ENCODE measurements at places on chromosomes 11 and 22.

- DNase-seq: peak; percentile 52
Observed at GRCh38 chr22:31313366-31314147, 21.3 kb upstream of the PIK3IP1 start.

DNA sequence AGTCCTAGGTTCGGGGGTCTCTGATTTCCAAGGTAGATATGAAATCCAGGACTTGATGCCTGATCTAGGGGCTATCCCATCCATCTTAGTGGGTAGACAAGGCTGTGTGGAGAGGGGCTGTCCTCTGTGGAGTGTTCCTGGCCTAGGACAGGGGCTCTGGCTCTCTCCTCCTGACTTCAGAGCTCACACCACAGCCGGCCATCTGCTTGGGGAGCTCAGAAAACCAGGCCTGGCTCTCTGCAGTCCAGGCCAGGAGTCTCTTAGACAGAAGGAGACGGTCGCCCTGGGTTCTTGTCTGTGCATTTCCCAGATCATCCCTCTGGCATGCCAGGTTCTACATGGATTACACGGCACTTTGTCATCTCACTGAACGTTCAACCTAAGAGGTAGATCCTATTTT lies 17.9 kb downstream of the TUB start:
- no peak for DNase-seq

- no peak for DNase-seq
Observed at GRCh38 chr11:107882095-107882820, 23.7 kb upstream of the SLC35F2 start.

DNA sequence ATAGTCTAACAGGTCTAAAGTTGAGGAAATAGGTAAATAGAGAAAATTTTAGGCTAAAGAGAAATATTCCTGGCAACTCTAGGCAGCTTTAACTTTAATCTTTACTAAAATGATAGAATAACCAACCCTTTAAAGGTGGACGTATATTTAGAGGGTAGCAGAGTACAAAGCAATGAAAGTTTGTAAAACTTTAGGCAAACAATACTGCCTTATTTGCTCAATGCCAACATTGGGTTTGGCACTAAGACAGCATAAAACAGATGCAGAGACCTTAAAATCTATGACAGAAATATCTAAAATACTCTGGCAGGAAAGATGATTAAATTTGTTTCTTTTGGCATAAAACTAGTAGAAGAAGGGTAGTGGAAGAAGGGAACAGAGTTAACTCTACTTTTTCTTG lies 70.7 kb downstream of the EMSY start:
- DNase-seq: no peak

DNA sequence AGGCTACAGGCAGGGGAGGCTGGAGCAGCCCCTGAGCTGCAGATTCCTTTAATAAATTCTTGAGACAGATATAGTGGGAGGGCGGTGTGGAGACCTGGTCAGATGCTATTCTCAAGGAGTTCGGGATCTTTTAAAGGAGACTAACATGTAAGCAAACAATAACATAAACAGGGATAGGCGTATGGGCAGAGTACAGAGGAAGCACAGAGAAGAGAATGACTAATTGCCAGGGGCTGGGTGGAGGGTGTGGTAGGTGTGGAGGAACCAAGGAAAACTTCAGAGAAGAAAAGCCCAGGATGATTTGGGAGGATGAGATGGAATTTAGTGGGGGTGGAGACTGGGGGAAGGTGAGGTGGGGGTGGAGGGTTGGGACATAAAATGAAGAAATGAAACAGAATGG lies 9.7 kb upstream of the HEPHL1 start:
- no peak for DNase-seq

- no peak for DNase-seq
Observed at GRCh38 chr11:93392867-93393266, 62.3 kb downstream of the DEUP1 start.

DNA sequence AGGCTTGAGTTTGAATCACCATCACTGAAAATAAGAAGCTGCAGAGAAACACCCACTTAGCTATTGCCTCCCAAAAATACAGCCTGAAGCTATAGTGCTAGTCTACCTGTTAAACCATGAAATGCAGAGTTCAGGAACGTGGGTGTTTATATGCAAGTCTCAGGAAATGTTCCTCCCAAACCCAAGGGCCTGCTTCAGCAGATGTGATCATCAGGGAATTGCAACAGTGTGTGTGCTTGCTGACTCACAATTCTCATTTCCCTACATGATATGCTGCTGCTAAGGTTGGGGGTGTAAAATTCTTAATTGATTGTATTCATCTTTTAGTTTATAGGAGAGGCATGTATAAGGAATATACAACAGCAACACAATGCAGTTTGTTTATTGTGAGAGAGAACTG lies 49.6 kb downstream of the NUP98 start:
- no peak for DNase-seq

DNA sequence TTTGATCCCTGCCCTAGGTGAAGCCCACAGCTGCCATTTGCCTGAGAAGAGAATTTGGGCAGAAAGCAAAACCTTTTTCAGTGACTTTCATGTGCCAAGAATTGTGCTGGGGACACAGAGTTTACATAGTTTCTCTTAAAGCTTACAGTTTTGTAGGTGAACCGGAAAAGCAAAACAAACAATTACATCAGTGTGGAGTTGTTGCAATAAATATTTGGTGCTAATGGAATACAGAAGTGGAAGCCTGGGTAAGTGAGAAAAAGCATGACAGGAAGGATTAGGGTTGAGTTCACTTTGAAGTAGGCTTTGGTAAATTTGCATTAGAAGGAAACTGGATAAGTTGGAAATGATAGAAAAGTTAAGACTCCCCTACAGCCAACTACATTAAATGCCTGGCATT lies 82.7 kb downstream of the RASSF10 start:
- no peak for DNase-seq

DNA sequence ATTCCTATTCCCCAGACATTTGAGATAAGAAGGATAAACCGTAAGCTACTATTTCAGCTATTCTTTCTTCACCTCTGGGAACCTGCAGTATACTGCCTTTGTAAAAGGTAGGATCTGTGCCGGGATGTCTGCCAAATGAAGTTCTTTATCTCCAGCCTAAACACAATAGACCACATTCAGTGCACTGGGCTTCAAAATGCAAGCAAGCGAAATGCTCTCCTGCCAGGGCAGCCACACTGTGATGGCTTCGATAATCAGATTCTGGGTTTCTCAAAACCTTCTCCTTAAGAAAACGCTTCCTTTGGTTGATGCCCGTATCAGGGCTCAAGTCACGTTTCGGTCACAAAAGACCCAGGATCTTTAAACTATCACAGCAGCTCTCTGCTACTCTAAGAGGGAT lies 299.5 kb upstream of the B3GAT1 start:
- DNase-seq: no peak

DNA sequence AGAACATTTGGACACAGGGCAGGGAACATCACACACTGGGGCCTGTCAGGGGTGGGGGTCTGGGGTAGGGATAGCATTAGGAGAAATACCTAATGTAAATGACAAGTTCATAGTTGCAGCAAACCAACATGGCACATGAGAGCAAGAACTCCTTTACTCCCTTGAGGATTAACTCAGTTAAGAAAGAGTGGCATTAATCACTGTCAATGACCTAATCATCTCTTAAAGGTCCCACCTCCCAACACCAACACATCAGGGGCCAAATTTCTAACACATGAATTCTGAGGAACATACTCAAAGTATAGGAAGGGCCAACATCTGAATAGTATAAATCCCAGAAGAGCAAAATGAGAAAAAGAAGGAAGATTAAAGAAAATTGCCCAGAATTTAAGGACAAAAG lies 272.9 kb downstream of the SWAP70 start:
- DNase-seq: no peak

DNA sequence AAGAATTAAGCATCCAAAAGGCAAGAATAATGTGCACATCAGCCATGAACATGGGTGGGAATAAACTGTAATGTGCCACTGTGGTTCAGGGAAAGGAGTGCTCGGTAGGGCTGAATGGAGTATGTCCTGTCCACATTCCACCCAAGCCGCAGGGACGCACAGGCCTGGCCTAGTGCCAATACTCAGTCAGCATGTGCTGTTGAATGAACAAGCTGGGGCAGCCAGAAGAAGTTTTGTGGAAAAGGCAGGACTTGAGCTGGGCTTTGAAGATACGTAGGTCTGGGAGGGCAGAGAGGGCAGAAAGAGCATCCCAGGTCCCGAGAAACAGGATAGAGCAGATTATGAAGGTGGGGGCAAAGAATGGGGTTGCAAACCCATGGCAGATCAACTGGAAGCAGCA lies 60.0 kb upstream of the PLET1 start:
- no peak for DNase-seq

- DNase-seq: no peak
Observed at GRCh38 chr11:829847-830294, 2.2 kb downstream of the CRACR2B start.

DNA sequence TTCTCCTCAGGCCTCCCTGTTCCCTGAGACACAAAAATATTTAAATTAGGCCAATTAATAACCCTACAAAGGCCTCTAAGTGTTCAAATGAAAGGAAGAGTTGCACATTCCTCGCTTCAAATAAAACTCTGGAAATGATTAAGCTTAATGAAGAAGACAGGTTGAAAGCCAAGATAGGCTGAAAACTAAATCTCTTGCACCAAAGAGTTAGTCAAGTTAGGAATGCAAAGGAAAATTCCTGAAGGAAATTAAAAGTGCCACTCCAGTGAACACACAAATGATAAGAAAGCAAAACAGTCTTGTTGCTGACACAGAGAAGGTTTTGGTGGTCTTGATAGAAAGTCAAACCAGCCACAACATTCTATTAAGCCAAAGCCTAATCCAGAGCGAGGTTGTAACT lies 574.4 kb downstream of the OPCML start:
- no peak for DNase-seq

GRCh38 chr11:94452988-94453387 lies 40.7 kb downstream of the MRE11 start:
- DNase-seq: no peak

DNA sequence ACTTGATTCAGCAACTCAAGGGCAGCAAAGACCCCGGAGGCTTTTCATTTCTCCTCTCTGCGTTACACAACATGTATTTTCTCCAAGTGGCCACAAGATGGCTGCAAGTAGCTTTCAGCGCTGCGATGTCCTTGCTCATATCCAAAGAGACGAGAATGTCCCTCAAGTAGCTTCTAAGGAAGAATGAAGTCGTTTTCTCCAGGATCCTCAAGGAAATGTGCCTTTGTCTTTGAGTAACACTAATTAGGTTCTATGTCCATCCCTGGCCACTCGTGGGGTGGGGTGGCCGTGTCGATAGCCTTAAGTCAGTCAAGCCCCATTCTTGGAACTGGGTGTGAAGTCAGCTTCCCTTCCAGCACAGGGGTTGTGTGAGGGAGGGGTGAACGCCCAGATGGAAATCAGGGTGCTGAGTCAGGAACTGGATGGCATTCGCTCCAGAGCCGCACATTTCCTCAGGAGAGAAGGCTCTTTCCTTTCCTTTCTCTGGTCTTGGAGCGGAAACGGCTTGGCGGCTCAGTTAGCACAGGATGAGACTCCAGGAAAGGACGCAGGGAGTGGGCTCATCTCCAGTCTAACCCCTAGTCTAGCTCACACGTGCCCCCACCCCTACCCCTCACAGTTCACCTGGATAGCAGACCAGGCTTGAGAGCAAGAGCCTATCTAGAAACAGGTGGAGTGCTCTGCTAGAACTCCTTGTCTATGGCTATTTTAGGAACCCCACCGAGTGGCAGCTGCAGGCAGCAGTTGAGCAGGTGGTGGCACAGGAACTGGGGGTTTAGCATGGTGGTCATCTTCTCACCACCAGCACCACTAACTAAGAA lies 44.3 kb downstream of the NNMT start:
- DNase-seq: no peak

GRCh38 chr11:93238956-93239355 lies 41.2 kb upstream of the SLC36A4 start:
- DNase-seq: no peak

GRCh38 chr11:72007089-72007476 lies 8.4 kb downstream of the IL18BP start:
- no peak for DNase-seq

GRCh38 chr22:43343262-43343669 lies at the start of gene SCUBE1:
SCUBE1 (minus strand) TSS chr22:43343372; CDS start chr22:43343261, 111 bp downstream.
- no peak for DNase-seq

GRCh38 chr11:19953909-19954308 lies 206.4 kb downstream of the DBX1 start:
- no peak for DNase-seq

GRCh38 chr11:76269661-76270261 lies 63.5 kb upstream of the WNT11 start:
- DNase-seq: no peak

- DNase-seq: no peak
Observed at GRCh38 chr11:80241766-80242165, 800.9 kb upstream of the TENM4 start.

DNA sequence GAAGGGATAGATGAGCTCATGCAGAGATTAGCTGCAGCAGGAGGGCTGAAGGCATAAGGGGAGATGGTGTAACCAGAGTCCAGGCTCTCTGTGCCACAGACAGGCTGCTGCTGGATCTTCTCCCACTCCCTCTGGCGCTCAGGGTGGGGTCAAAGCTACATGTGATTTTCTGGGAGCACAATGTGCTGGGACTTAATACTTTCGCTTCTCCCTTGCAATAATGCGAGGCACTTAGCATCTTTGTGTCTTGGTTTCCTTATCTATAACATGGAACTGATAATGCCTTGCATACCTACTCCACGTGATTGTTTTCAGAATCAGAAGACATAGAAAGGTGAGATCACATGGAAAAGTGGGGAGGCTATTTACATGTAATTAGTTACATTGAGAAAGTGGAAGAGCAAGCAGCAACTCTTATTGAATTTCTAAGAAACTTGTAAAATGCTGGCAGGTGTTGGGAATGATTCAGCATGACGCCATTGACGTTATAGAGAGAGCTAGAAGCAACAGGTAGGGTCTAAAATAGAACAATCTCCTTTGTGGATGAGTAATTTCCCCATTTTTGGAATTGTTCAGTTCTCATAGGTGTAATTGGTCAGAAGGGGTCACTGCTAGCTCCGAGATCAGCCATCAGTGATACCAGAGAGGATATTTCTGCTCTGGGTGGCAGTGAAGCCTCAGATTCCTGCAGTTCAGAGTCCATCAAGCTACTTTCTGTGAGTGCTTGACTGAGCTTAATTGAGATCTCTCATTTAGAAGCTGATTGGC lies 8.2 kb upstream of the OR9I1 start:
- no peak for DNase-seq

DNA sequence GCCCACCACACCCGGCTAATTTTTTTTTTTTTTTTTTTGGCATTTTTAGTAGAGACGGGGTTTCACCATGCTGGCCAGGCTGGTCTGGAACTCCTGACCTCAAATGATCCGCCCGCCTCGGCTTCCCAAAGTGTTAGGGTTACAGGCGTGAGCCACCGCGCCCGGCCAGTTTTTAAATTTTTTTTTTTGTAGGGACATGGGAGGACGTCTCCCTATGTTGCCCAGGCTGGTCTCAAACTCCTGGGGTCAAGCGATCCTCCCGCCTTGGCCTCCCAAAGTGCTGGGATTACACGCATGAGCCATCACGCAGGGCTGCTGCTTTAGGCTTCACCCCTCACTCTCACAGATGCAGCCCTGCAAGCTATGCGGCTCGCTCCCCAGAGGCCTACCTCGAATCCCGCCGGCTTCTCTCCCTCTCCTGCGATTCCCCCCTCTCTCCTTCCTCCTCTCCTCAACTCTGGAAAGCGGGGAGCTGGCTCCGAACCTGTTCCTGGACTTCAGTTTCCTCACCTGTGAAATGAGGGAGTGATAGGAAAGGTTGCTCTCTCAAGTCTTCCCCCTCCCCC lies 926 bp downstream of the CCDC157 start:
- DNase-seq: no peak
